ENCODE measurements at places on chromosomes 4 and X. TPM values are rescaled to one million over a fixed set of nuclear protein-coding genes. Genes with fewer than 3 reads are reported as not detected.

DNA sequence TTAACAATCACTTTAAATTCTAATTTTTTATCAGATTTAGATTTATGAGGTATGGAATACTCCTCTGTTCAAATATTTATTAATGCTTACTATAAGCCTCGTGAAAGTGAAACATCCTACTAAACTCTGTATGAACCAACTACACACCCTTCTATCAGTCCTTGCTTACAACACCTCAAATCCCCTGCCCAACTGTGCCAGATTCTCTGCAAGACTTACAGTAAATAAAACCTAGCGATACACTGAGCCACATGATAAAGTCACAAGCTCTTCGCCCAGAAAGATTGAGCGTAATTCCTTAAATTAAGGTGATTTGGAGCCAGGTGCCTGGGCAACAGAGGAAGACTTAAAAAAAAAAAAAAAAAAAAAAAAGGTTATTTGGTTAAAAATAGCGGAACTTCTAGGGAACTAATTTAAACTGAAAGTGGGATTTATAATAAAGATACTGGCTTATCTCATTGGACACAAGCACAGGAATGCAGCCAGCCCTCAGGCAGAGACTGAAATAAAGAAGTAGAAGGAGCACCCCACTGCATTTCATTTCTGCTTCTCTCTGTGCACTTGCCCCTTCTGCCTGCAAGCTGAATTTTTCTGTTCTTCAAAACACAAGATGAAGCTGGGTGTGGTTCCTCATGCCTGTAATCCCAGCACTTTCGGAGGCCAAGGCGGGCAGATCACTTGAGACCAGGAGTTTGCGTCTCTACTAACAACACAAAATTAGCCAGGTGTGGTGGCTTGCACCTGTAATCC lies 17.5 kb upstream of the C4orf36 start:
- no peak for DNase-seq

DNA sequence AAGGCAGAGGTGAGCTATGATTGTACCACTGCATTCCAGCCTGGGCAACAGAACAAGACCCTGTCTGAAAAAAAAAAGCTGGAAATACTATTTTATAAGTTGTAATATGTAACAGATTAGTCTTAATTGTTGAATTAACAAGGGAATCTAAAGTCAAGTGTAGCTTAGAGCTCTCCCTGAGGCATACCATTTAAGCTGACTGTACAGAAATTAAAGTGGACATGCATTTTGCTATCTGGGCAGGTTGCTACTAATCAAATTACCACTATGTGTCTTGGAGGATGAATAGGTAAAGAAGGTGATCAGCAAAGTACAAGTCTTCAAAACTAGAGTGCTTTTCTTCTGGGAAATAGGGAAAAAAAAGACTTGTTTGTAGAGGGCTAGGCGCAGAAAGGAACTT lies 205.3 kb upstream of the JADE1 start:
- no peak for DNase-seq

DNA sequence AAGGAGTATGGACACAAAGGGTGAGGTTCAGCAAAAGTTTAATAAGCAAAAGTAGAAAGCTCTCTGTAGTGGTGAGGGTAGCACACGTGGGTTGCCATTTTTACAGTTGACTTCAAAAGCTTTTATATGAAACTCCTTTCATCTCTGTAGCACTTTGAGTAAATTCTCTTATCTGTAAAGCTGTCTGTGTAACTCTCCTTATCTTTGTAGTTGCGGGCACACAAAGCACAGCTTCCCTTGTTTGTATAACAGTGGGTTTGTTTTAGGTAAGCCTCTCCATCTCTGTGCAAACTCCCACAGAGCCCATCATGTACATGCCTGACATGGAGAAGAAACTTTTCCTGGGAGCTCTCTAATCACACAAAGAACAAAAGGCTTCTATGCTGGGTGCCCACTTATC lies 325.9 kb upstream of the PABPC5 start:
- no peak for DNase-seq

DNA sequence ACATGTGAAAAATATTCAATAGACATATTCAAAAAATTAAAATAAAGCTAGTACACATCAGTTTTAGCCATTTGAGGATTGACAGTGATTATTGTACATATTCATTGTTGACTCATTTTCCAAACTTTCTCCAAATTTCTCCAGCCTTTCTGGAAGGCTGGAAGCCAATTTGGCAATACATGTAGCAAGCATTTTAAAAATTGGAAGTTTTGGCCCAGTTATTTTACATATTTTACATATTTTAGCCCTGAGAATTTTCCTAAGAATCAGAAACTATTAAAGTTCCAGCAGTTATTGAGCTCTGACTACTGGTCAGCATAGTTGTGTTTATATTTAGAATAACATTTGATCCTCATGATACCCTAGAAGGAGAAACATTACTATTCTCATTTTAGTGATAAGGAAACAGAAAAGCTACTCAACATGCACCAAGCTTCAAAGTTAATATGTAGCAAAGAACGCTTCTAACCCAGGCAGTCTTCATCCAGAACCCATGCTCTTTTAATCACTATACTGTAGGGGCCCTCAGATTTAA lies 3.2 kb downstream of the CABS1 start:
- DNase-seq = no peak

The GJB1 gene
- 47.1 TPM for polyA plus RNA-seq

The ERCC6L gene
- 4.8 TPM for polyA plus RNA-seq
